Central memory CD4-positive, alpha-beta T cell (primary cell): ENCODE measurements at places on chromosomes 12 and 14.

DNA sequence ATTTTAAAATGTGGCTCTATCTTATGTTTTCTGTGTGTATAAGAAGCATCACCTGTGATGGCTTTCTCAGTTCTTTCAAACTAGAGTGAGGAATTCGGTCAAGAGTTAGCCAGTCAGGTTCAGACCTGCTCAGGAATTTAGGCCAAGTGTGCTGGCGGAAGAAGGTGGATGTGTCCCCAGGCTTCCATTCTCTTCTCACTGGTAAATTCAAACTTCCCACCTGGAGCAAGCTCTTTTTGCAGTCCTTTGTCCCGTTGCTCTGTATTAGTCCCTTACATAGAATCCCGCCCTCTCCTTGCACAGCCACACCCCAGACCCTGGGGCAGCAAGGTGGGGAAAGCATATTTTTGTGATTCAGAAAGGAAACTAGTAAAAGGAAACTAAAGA is 124.7 kb upstream of the PWP1 start:
- DNase-seq = no peak

- DNase-seq = no peak
Measured at GRCh38 chr14:89803542-89803941, 151.0 kb downstream of the EFCAB11 start.

GRCh38 chr14:22179190-22179589 is 409.8 kb downstream of the DAD1 start:
- no peak for DNase-seq

DNA sequence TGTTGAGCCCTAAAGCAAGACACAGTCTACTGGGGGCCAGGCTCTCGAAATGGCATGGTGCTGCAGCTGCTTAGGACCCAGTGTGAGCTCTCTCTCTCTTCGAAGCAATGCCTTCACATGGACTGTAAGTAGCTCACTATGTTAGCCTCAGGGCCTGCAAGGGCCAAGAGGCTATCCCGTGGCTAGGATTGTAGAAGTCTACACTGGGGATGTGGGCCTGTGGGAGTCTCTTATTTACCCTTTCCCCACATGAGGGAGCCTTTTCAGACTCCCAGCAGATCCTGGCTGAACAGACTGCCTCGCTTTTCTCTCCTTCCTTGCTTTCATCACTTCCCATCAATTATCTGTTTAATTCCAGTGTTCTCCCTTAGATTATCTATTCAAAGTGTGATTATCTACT is 101.4 kb downstream of the GPR65 start:
- DNase-seq = no peak

DNA sequence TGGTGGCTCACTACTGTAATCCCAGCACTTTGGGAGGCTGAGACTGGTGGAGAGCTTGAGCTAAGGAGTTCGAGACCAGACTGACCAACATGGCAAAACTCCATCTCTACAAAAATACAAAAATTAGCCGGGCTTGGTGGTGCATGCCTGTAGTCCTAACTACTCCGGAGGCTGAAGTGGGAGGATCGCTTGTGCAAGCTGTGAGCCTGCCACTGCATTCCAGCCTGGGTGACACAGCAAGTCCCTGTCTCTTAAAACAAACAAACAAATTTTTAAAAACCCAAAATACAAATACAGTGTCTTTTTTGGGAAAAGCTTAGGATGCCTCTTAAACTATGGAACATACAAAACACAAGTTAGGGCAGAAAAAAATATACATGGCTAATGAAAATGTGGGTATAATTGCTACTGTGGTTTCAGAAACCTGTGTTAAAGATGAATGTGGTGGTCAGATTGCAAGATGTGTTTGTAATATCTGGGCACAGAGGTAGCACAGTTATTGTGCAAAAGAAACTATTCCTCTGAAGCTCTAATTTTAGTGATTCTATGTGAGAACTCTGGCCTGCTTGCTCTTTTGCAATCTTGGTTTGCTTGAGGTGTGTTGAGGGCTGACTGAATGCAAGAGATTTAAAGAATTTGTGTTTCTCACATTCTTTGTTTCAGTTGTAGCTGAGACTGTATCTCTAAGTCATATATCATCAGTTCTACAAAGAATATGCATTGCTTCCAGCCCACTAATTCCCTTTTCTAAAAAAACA is 3.9 kb upstream of the HSPA2 start:
- no peak for DNase-seq

DNA sequence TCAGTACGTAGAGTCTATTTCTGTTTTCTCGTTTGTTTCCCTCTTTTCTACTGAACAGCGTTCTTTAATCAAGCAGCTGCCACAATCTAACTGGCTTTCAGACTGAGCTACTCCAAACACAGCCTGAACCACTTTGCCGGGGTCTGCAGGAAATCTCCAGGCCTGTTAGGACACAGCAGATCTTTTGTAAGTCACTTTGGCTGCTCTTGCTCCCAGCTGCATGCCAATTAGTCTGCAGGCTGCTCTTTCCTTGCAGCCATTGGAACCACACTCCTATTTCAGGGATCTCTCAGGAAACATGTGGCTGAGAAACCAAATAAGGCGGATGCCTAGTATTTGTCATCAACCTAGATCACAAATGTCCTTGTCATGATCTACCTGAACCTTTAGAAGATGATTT is 73.6 kb downstream of the TMTC1 start:
- no peak for DNase-seq
